ENCODE measurements at places on chromosomes 4 and X.
A peak's percentile ranks its signal among the peaks of the same experiment; 100 is the strongest.

GRCh38 chrX:626745-627509 is 3.7 kb upstream of the SHOX start:
- no peak for DNase-seq

DNA sequence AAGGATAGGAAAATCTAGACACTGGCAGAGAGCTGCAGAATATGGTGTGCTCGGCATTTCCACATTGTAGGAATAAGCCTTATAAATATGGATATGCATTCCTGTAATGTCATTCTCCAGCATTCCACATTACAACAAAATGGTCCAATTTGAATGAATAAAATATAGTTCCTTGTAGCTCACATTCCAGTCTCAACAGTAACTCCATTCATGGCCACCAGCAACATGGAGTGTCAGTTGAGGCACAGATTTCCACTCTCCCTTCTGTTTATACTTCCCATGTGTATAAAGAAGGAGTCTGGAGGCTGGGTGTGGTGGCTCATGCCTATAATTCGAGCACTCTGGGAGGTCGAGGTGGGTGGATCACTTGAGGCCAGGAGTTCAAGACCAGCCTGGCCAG is 84.5 kb downstream of the AASDH start:
- DNase-seq: no peak

DNA sequence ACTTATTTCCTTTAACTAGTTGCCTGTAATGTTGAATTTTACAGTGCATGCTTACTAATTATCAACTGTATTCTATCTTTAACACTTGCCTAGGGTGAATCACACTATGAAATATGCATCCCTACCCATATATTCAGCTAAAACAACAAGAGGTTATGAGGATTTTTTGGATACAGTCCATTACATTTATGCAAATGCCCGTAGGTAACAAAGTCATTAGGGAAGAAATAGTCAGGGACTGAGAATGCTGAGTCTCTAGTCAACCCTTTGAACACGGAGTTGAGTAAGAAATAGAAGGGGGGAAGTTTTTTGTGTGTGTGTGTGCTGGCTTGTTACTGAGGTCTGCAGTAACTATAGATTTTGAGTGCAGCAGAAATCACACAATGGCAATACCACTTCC is 26.1 kb upstream of the CBLL2 start:
- DNase-seq: no peak

GRCh38 chr4:97720869-97721432 is 422.3 kb downstream of the STPG2 start:
- DNase-seq: no peak

GRCh38 chr4:21113496-21114223 is 413.4 kb downstream of the PACRGL start:
- DNase-seq: no peak

DNA sequence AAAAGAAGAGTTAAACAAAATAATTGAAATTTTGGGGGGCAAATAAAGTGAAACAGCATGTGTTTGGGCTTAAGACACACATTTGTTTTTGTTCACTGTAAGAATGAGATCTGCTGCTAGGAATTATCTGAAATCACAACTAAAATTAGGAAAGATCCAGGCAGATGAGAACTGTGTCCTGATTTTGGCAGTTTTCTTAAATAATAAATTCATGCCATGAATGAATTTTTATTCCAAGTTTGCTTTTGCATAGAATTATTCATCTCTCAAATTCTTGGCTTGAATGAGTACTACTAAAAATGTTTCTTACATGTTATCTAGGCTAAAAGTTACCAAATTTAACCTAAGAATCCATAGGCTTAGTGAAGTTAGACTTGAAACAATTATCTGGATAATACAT is 321.7 kb downstream of the ANK2 start:
- DNase-seq: no peak

DNA sequence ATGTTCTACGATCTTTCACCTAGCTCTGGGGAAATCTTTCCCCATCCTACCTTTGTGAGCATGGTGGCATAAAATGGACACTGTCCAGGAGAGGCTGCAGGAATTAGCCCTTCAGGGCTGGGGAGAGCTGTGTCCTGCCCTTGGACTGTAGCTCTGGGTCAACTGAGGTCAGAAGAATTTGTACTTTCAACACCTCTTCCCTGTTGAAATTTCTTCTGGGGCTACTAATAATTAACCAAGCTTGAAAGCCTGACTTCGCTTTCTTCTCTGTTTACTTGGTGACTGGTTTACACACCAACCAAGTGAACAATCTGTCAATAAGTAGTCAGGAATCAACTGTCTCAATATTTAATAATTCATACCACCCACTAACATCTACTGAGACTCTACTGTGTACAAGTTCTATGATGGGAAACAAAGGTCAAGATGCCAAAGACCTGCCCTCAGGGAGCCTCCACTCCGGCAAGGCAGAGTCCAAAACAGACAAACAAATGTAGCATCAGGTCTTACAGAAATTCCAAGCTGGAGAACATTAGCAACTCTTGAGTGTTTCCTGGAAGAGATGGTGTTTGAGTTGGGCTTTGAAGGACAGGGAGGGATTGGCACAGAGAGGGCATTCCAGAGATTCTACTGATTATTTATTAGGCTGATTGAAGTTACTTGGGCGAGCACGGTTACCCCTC is 113.1 kb downstream of the ENPP6 start:
- DNase-seq: no peak

DNA sequence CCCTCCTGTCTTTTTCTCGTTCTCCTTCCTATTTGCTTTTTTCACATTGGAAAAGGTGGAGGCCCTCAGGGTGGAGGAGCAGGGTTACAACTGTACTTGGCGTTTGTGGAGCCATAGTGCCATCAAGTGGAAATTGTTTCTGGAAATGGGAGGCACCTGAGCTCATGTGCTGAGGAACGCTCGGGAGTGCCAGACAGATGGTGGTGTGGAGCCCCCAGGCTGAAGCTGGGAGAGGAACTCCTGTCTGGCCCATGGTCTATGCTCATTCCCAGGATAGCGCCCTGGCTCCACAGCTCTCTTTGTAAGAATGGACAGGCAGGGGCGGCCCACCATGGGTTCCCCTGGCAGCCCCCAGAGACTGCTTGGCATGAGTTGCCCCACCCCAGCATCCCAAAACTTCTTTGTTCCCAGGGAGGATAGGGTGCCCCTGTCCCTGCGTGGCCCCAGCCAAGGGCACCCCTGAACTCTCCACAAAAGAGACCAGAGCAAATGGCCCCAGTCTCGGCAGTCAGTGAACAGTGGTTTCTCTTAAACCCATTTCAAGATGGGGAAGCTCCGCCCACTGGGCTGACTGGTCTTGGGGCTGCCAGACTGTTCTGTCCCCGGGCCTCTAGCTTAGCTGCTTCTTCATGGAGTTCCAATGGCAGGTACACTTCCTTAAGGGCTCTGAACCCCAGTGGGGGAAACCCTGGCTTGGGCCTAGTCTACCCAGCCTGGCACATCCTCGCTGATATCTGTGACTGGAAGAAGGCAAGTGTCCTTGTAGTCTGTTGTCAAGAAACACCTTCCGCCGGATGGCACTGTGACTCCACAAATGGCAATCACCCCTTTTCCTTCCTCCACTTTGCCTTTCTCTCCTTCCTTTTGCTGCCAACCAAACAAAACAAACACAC is 70.1 kb downstream of the NBDY start:
- DNase-seq: no peak

- no peak for DNase-seq
These were observed 42.4 kb upstream of the MYOZ2 start for GRCh38 chr4:119093042-119093827.

DNA sequence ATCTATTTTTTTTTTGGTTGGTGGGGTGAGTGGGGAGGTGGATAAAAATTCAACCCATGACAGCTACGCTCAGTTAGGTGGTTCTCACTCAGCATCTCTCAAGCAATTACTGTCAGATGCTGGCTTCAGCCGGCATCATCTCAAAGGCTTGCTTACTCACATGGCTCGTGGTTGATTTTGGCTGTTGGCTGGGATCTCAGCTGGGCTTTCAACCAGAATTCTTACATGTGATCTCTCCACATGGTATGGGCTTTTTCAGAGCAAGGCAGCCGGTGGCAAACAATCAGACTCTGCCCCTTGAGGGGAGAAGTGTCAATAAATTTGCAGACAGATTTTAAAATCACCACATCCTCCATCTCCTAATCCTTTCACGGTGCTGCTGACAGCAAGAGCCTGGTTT is 47.2 kb downstream of the SLC34A2 start:
- DNase-seq: no peak

GRCh38 chrX:151722241-151722846 is 6.5 kb downstream of the FATE1 start:
- DNase-seq: no peak

- no peak for DNase-seq
These were observed 204.0 kb upstream of the PUDP start for GRCh38 chrX:7351926-7352325.

DNA sequence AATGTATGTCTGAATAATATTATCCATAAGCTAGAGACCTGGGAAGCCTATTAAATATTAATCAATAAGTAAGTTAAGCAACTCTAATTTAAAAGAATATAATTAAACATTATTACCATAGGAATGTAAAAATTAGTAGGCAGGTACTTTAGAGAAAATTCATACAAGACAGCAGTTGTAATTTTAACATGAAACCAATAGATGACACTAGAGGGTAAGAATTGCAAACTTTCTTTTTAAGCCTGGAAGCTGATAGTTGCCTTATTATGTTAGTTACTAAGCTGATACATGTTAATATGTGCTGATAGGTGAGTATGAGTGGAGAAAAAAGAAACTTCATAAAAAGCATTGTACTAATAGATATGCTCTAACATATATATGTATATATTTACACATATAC is 1157.4 kb downstream of the FAM133A start:
- DNase-seq: no peak

- peak; percentile 11 for DNase-seq
These were observed 68.2 kb downstream of the ARHGAP10 start for GRCh38 chr4:147799986-147800555.

GRCh38 chr4:147865926-147866325 is 134.0 kb downstream of the ARHGAP10 start:
- no peak for DNase-seq

DNA sequence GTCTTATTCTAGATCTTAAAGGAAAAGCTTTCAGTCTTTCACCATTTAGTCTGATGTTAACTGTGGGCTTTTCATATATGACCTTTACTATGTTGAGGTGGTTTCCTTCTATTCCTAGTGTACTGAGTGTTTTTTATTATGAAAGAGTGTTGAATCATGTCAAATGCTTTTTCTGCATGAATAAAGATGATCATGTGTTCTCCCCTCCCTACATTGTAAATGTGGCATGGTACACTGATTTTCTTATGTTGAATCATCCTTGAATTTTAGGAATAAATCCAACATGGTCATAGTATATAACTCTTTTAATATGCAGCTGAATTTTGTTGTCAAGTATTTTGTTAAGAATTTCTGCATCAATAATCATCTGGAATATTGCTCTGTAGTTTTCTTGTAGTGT is 4.3 kb downstream of the CLGN start:
- DNase-seq: no peak

GRCh38 chrX:15366506-15367352 is 17.5 kb downstream of the VEGFD start:
- no peak for DNase-seq

DNA sequence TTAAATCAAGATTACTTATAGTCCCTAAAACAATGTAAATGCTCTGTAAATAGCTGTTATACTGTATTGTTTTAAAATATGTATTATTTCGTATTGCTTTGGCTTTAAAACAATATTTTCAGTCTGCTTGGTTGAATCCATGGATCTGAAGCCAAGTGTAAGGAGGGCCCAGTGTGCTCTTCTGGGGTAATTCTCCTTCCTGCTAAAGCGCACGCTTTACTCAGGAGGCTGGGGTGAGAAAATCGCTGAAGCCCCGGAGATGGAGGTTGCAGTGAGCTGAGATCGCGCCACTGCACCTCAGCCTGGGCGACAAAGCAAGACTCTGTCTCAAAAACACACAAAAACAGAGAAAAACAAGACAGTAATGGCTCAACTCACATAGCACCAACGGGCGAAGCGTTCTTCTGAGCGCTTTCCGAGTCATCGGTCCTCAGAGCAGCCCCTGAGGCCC is 391 bp upstream of the IDUA start:
- no peak for DNase-seq

DNA sequence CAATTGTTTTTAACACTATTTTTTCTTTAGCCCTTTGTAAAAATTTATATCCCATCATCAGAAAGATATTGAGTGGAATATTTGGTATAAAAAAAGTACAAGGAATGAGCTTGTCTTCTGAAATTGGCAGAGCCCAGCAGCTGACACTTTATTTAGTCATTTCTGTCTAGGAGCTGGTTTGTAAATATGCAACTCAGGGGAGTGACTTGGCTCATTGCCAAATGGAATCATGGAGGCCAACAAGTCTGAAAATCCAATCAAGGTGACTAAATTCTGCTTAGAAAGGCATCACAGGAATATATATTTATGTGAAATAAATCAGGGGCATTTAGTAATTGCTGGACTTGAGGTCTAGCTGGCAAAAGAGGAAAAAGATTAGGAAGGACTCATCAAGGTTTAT is 74.4 kb downstream of the OTC start:
- no peak for DNase-seq

GRCh38 chr4:133081246-133081645 is 67.8 kb upstream of the PCDH10 start:
- no peak for DNase-seq
